ENCODE measurements at places on chromosomes 11 and 22. TPM values are rescaled to one million over a fixed set of nuclear protein-coding genes. Genes with fewer than 3 reads are reported as not detected.

Gene ASRGL1
- total RNA-seq: 27.4 TPM

Gene RIN1
- total RNA-seq: 6.7 TPM

Gene TMEM191C
- total RNA-seq: 0.68 TPM

Gene CTSF
- 27.8 TPM for total RNA-seq

Gene PHRF1
- total RNA-seq: 31.4 TPM

Gene SHANK3
- total RNA-seq: 42.7 TPM

DNA sequence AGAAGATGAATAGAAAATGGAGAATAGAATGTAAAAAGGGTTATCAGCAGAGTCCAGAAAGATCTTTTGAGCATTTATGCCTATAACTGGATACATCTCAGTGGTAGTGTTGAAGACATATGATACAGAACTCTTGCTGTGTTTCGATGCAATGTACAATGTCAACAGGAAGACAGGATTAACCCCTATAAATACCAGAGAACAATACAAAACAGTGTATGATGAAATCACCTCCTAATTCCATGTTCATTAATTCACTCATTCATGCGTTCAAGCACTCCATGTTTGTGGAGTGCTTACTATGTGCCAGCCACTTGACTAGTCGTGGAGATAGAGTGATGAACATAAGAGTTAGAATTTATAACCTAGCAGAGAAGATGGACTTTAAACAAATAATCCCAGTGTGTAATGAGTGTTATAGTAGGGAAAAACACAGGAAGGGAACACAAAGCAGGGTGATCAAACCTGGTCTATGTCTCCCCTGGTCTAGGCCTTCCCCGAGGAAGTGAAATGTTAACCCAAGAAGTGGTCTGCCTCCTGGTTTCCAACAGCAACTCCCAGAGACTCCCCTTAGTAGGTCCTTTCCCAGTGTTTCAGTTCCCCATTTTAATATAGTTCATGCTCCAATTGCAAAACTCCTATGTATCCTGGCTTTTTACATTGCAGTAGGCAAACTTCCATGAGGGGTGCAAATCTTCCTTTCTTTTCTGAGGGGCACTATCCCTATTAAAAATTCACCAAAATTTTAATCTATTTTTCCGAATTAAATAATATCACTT lies 9.1 kb upstream of the SESN3 start:
- no peak for DNase-seq

DNA sequence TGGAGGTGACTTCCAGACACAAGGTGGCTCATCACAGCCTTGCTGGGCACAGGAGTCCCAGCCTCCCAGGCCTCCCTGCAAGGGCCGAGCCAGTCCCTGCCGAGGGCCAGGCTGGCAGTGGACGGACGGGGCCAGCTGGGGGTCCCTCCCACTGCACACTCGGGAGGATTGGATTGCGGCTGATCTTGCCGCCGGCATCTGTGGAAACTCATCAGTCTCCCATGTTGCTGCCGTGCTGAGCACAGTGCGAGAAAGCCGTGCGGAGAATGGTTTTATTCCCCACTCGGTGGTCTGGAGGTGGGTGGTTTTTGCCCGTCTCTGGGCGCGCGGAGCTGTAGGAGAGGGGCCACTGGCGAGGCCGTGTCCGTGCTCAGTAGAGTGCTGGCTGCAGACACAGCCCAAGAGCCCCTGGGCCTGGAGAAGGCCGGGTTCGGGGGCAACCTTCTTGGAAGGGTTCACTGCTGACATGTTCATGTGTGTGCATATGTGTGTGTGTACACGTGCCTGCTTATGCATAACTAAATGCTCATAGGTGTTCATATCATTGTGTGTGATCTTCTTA lies 1246.4 kb downstream of the BRD1 start:
- no peak for DNase-seq

DNA sequence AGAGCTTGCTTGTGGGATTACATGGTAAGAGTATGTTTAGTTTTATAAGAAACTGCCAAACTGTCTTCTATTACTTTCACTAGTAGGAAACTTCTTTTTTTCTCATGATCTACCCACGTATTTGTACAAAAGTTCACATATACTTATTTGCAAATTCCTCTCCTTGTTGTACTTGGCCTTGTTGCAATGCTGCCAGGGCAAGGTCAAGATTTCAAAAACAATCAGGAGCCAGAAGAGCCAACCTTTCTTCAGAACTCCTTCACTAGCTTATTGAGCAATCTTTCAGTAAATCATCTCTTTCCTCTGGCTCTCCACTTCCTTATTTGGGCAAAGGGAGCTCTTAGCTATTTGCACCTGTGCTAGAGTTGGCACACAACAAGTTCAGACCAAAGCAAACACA lies 9.7 kb downstream of the SRSF8 start:
- DNase-seq: peak; percentile 83

DNA sequence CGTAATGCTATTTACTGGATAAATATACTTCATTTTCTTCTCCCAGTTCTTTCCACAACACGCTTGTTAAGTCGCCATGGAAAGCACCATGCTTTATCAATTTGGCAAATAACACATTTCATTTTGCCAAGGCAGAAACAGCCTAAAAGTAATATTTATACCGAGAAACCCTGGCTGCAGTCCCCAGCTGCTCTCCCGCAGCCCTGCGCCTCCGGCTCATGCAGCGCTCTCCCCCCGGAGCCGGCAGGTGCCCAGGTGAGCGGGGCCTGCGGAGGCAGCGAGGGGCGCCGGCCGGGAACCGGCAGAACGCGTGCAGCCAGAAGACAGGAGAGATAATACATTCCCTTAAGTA lies 681 bp upstream of the ARHGEF12 start:
- no peak for DNase-seq

GRCh38 chr22:43502306-43502874 lies 90.6 kb downstream of the MPPED1 start:
- no peak for DNase-seq

- no peak for DNase-seq
Observed at GRCh38 chr11:12318791-12319438, 58.5 kb upstream of the PARVA start.

DNA sequence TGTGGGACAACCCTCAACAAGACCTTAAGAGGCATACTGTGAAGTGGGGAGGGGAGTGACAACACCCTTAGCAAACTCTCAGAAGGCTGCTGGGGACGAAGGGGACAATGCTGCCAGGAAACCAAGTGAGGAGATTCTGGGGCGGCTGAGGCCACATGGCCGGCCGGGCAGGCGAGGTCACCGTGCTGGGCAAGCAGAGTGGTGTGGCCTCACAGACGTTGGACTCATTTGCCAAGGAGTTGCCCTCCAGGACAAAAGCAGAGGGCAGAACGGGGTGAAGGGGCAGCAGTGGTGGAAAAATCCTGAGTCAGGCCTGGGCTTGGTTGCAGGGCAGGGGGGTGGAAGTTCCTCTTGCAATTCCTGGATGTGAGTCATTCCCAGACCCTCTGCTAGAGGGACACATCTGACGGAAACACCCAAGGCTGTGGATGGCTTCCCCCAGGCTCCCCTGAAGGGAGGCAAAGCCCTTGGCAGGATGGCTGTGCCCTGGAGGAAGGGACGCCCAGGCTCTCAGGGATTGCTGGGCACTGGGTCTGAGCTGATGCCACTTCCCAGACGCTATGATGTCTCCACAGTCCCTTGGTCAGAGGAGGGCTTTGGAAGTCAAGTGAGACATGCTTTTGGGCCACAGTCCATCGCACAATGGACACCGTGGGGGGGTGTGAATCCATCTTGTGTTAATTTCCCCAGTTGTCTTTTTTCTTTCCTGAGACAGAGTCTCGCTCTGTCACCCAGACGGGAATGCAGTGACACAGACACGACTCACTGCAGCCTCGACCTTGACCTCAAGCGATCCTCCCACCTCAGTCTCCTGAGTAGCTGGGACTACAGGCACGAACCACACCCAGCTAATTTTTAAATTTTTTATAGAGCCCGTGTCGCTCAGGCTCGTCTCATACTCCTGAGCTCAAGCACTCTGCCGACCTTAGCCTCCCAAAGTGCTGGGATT lies 16.2 kb upstream of the SHANK3 start:
- DNase-seq: peak; percentile 96

GRCh38 chr11:83449338-83449913 lies 163.3 kb upstream of the CCDC90B start:
- DNase-seq: no peak

GRCh38 chr11:119832202-119832935 lies 103.4 kb upstream of the NECTIN1 start:
- peak; percentile 14 for DNase-seq

- DNase-seq: peak; percentile 39
Observed at GRCh38 chr11:57290288-57290687, 34.5 kb downstream of the TNKS1BP1 start.

- peak; percentile 9 for DNase-seq
Observed at GRCh38 chr22:43862074-43862881, at the start of gene SULT4A1. Gene SULT4A1, minus strand, starts transcription at chr22:43862513. Its CDS starts 131 bp downstream, at chr22:43862382.

DNA sequence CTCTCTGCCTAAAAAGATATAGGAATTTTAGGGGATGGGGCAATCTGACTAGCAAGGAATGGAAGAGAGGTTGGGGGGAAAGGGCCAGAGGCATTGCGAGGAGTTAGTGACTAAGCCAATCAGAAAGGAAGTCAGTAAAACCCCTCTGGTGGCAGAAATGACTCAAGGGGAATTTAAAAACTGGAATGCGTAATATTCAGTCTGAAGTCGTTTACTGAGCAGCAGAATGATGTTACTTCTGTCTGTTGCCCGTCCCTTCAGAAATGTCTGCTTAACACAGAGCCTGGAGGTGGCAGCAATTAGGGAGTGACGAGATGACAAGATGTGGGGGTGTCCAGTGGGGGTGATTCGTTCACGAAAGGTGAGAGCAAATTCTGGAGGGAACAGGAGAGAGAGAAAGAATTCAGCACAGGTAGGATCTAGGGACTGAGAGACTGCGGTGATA lies 107.7 kb upstream of the CLMP start:
- peak; percentile 15 for DNase-seq

DNA sequence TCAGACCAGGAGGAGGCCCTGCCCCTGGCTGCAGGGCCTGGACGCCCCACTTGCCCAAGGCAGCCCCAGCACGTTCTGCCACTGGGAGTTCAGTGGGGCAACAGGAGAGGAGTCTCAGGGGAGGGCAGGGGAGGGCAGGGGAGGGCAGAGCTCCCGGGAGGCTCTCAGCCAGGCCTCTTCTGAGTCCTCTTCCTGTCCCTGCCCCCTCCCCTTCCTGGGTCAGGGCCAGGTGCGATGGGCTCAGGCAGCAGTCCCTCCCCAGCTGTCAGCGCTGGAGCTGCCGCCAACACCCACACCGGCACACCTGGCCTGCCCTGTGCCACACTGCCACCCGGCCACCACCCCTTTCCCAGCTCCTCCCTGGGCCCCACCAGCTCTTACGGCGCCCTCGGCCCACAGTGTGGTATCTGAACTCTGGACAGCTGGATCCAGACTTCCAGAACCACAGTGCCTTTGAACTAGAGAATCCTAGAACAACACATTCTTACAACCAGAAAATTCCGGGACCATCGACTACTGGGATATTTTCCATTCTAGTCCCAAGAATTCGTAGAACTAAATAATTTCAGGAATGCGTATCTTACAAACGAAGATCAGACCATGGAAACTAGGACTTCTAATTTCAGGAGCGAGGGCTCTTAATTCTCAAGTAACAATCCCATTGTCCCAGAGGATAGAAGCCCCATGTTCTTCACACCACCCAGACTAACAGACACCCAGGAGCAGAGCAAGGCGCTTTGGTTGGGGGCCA lies 21.8 kb downstream of the RPL3 start:
- DNase-seq: no peak

- peak; percentile 99 for DNase-seq
Observed at GRCh38 chr11:12693479-12694182, 19.4 kb downstream of the TEAD1 start.

- DNase-seq: peak; percentile 48
Observed at GRCh38 chr11:65424205-65425104, 1.9 kb downstream of the NEAT1 start.

DNA sequence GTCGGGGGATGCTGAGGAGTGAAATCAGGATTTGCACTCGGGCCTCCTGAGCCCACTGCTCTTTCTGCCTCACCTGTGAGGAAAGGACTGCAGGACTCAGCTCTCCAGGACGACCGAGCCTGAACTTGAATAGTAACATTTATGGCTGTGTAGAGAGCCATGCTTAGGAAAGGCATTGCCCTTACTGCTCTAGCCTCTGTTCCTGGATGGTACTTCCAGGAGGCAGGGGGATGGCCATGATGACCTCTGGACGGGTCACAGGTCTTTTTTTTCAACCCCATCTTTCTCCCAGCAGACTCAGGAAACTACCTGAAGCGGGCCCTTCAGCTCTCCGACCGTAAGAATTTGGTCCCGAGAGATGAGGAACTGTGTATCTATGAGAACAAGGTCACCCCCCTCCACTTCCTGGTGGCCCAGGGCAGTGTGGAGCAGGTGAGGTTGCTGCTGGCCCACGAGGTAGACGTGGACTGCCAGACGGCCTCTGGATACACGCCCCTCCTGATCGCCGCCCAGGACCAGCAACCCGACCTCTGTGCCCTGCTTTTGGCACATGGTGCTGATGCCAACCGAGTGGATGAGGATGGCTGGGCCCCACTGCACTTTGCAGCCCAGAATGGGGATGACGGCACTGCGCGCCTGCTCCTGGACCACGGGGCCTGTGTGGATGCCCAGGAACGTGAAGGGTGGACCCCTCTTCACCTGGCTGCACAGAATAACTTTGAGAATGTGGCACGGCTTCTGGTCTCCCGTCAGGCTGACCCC lies 11.3 kb downstream of the ANKK1 start:
- no peak for DNase-seq

DNA sequence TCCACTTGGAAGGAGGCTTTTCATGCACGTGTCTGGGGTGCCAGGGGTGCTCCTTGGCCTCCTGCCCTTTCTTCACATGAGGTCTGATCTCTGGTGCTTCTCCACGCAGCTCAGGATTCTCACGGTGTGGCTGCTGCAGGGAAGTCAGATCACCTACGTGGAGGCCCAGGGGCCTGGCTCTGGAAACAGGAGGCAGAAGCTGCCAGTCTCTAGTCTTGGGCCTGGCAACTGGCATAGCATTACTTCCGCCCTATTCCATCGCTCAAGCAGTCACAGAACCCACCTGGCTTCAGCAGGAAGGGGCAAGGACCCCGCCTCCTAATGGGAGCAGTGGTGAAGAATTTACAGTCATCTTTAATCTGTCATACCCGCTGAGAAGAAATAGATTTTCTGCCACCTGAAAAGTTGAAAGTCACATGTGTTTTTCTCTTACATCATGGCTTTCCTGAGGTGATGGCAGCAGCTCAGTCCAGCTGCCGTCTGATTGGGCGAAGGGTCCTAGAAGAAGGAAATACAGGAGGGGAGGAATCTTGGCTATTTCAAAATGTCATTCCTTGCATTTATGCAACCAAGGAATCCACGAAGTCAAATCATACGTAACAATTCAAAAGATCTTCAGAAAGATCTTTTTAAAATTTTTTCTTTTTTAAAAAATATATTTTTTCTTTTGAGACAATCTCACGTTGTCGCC lies 50.1 kb upstream of the DKK3 start:
- no peak for DNase-seq

DNA sequence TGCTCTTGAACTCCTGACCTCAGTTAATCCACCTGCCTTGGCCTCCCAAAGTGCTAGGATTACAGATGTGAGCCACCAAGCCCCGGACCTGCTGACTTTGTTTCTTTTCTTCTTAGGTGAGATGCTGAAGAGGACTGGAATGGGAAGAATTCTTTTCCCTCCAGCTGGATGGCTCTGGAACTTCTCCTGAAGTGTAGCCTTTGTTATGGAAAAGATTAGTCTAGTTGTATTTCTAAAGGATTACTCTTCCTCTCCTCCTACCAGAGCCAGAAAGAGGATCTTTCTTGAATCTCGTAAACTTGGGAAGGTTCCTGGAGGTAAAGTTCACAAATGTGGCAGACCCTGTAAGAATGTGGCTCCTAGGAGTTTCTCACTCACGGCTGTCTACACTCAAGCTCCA lies 95.4 kb upstream of the LARGE1 start:
- DNase-seq: no peak

GRCh38 chr22:24390576-24390975 lies 36.8 kb upstream of the ADORA2A start:
- no peak for DNase-seq

All from dermis blood vessel endothelial cell (primary cell).